ENCODE measurements at places on chromosomes 7 and 10.

GRCh38 chr10:83539528-83540308, 599.6 kb upstream of the GHITM start:
- DNase-seq, result no peak

DNA sequence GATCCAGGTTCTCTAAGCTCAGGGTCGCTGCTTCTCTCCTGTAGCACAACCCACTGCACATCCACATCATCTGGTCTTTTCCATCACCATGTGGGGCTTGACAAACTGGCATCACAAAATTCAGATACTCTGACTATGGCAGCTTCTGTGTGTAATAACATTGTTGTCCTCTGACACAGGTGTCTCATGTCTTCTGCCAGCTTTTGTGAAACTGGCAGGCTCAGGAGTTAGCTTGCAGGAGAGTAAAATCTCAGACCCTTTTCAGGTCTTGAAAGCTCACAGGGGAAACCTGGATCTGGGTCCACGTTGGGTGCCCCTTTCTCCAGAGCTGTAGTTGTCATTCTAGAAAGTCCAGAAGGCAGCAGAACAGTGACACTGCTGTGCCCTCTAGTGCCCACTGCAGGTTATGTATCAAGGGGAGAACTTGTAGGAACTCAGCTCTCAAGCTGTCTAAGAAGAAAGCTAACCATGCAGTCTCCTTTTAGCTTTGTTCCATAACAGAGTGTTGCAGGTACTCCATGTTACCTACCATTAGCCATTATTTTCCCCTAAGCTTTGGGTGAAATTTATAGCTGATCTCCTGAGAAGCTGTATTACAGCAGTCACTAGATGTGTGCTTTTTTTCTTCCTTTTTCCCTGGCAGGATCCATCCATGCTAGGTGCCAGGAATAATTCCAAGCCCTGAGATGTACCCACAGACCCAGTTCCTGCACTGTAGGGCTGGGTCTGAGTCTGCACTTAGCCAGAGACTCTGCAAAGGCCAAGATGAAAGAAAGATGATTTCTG, 102.7 kb downstream of the ZNF248 start:
- no peak for DNase-seq

GRCh38 chr10:133267829-133268228, 8.8 kb downstream of the ADAM8 start:
- DNase-seq, result no peak

DNA sequence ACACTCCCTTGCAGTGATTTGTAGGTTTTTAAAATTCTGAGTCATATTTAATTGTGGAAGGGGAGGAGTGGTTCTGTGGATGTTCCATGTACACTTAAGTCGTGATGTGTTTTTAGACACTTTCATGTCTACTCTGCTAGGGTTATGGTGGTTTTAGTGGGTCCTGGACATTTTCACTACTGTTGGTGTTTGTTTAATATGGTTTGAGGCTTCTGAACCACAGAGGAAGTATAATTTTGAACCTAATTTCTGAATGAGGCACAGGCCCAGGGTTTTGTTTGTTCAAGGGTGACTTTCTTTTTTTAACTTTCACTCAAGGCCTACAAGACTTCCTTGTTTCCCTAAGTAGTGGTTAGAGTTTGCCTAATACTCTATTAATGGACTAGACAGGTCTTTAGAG, 13.3 kb downstream of the SLC26A5 start:
- no peak for DNase-seq

- DNase-seq, result no peak
Measured at GRCh38 chr10:80184291-80184690, 21.0 kb downstream of the ANXA11 start.

DNA sequence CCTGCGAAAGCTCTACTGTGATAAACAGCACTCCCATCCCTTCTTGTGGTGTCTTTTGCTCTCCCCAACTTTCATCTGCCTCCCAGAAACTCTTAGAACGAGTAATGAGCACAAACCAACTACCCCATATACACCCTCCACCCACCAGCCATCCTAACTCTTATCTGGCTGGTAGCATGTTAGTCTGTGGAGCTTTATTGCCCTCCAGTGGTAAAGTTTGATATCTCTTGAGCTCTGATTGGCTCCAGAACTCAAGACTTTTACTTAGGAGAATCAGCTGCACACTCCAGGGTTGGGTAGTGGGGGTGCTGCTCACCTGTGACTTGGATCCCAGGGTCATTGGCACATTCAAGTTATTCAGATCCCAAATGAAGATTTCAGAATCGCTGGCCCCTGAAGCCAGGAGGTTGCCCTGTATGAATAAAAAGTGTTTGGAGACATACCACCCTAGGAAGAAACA, 10.9 kb downstream of the SEC31B start:
- no peak for DNase-seq

- no peak for DNase-seq
Measured at GRCh38 chr7:17807242-17807641, 133.1 kb downstream of the SNX13 start.

DNA sequence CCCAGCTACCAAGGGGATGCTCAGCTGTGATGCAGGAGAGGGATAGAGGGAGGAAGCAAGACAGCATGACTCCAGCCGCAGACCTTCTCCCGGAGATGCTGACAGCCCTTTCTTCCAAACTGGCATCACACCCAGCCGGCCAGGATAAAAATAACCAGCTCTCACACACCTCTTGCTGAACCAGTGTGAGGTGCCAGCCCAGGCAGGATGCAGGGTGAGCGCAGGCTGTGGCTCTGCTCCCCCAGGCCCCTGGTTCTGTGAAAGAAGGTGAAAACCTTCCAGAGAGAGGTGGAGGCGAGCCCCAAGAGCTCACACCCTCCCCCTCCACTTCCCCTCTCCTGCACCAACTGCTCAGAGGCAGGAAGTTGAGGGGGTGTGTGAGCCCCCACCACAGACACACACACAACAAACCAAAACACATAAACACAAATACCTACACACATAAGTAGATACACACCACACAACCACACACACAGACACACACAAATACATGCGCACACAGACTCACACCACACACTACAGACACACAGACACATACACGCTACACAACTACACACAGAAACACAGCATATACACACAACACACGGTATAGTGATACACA, 4.0 kb downstream of the GPR15LG start:
- no peak for DNase-seq

- no peak for DNase-seq
Measured at GRCh38 chr10:79346388-79347225, 662 bp upstream of the PPIF start.

DNA sequence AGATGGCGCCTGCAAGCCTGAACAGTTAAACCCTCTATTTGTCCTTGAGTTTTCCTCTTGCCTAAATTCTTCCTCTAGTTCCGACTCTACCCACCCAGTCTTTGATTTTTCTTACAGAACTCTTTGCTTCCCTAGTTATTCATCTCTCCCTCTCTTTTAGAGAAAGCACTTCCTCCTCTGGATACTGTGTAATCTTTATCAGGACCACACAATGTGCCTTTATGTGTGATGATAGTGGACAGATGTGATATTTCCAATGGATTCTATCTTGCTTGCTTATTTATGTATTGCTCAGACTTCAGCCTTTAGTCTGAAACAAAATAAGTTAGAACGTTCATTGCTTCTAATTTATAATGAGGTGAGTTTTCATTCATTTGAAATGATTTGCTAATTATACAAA, 79.5 kb upstream of the CAV2 start:
- no peak for DNase-seq

GRCh38 chr7:51446356-51446755, 129.7 kb upstream of the COBL start:
- no peak for DNase-seq

DNA sequence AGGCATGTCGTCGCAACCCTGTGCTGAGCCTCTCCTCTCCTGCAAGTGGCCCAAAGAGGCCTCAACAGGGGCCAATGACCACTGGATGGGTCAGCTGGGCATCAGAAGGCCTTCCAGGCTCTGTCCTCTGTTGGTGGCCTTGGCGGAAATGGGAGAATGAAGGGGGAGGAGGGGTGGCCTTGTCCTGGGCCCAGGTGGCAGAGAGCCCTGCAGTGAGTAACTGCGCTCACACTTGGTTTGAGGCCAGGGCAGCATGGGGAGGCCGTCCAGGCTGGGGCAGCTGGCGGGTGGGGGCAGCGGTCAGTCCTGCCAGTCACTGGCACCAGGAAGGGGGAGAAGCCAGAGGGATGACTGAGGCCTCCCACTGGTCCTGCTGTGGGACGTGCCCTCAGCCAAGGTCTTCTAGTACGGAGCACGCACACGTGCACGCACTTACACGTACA, 59.8 kb downstream of the LHPP start:
- no peak for DNase-seq

DNA sequence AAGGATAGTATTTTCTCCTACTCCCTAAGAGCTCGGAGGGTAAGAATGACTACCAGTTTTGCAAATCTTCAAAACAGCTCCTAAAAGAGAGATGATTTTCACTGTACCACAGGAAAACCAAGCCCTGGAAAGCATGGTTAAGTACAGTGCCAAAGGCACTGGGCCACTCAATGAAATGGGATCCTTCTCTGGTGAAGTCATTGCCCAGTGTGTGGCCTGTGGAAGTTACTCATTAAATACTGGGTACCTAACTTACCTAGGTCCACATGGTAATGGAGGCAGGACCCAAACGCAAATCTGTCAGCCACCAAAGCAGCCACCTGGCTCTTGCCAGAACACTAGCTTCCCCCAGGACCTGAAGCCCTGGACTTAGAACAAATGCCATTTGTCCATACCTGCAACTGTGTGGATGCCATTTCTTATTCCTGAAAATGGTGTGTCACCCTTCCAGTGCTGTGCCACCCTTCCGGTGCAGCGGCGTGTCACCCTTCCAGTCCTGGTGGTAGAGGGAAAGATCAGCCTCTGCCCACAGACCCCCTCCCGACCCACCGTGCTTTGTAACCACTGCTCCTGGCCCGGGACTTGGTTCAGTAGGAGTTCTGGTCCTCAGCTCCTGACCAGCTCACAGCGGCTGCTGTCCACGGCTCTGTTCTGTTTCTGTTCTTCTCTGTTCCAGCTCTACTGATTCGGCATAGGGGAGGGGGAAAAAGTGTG, 659.2 kb downstream of the SDK1 start:
- DNase-seq, result no peak

- DNase-seq, result no peak
Measured at GRCh38 chr10:102679596-102679995, 34.6 kb downstream of the ARL3 start.

GRCh38 chr10:78341953-78342614, 308.4 kb downstream of the RPS24 start:
- no peak for DNase-seq

DNA sequence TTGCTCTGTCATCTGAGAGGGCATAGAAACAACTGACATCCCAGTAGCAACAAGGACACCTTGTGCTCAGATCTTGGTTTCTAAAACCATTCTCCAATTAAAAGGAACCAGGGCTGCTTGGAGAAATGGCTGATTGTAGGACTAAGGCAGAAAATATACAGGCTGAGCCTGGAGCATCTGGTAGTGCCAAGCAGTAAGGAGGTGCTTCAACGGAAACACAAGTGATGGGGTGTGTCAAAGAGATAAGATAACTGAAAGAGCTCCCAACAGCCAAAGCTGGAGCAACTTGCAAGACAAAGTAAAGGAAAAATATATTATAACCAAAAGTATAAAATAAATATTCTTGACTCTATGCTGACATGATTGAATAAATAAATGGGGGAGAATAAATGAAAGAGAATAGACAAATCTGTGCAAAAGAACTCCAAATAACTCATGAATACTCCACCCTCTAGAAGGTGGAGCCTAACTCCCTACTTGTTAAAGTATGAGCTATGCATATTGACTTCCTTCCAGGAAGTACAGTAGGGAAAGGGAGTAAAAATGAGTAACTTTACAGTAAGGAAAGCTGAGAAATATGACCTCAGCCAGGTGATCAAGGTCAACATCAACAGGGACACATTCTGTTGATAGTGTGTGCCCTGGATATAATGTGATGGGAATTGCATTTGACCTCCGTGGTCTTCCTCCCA, 162.4 kb downstream of the NOC3L start:
- DNase-seq, result no peak

DNA sequence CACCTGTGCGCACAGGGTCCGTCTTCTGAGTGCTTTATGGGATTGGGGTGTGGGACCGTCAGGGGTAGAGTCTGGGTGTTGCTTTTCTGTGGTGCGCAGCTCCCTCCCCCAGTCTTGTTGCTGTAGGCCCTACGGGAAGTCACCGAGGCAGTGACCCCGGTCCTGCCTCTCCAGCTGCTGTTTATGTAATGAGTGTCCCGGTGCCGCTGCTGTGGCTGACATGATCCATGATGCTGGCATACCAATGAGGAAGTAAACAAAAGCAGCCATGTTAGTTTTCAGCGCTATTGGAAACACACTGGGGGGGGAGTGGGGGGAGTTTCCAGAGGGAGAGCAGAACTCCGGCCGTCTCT, 1.1 kb downstream of the TRIM8 start:
- DNase-seq, result peak; percentile 10

- no peak for DNase-seq
Measured at GRCh38 chr10:77421591-77421990, 216.0 kb downstream of the KCNMA1 start.

- DNase-seq, result no peak
Measured at GRCh38 chr10:77079592-77080300, 557.9 kb downstream of the KCNMA1 start.

DNA sequence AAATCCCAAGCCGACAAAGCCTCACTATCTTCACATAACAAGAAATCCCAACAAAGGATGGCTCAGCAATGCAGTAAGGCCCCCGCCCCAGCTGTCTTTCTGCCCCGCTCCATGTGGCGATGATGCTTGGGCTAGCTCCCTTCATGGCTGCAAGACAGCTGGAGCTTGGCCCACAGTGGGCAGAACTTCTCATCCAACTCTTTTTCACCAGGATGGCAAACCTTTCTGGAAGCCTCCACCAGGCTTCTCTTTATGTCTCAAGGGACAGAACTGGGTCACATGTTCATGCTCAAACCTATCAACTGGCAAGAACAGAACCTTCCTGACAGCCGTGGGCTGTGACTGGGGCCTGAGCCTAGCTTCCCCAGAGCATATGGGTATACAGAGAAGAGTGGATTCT, 260.5 kb upstream of the MKLN1 start:
- DNase-seq, result no peak

- DNase-seq, result no peak
Measured at GRCh38 chr7:34198231-34198641, 292.9 kb downstream of the BMPER start.

- DNase-seq, result no peak
Measured at GRCh38 chr10:96695975-96696634, 24.2 kb downstream of the PIK3AP1 start.

- no peak for DNase-seq
Measured at GRCh38 chr7:35596061-35596460, 98.9 kb downstream of the HERPUD2 start.
